ENCODE measurements at places on chromosomes 16 and 17.

DNA sequence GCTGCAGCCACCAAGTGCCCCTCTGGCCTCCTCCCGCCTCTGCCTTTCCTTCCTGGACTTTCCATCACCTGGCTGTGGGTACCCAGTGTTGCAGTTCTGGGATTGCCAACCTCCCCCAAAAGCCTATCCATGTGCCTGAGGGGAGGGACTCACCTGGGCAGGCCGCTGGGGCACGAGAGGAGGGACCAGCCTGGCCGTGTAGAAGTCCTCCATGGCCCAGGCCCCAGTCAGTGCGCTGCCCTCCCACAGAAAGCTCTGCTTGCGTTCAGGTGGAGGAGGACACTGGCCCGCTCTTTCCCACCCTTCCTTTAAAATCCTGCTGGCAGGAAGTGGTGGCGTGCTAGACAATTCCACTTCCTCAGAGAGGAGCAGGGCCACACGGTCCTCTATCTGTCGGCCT, 14.2 kb downstream of the SLX4 start:
- no peak for DNase-seq

DNA sequence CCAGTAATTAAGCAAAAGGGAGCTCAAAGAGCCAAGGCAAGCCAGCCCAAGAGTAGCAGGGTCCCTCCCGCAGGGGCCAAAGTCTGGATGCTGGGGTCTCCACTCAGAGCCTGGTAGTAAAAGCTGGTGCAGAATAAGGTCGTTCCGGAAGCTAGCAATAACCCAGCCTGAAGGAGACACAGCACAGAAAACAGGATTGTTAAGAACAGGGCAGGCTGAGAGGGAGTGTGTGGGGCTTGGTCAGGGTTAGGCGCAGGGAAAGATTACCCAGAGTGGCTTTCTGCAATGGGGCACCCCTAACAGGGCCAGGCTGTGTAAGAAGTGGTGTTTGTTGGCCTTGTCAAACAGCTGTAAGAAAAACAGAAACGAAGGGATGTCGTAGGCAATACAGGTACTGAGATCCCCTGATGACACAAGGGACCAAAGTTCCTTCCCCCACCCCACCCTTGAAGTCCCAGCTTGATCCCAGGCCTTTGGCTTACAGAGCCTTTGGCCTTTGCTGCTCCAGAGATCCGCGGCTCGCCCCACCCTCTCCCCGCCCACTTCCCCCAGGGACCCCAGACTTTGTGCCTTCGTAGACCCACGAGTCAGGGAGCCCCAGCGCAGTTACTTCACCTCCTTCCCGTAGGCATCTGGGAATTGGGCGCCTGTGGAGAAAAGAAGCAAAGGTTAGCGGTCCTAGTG, 712 bp downstream of the TMEM256 start:
- no peak for DNase-seq

GRCh38 chr16:53224951-53225533, 170.3 kb downstream of the CHD9 start:
- DNase-seq = no peak

DNA sequence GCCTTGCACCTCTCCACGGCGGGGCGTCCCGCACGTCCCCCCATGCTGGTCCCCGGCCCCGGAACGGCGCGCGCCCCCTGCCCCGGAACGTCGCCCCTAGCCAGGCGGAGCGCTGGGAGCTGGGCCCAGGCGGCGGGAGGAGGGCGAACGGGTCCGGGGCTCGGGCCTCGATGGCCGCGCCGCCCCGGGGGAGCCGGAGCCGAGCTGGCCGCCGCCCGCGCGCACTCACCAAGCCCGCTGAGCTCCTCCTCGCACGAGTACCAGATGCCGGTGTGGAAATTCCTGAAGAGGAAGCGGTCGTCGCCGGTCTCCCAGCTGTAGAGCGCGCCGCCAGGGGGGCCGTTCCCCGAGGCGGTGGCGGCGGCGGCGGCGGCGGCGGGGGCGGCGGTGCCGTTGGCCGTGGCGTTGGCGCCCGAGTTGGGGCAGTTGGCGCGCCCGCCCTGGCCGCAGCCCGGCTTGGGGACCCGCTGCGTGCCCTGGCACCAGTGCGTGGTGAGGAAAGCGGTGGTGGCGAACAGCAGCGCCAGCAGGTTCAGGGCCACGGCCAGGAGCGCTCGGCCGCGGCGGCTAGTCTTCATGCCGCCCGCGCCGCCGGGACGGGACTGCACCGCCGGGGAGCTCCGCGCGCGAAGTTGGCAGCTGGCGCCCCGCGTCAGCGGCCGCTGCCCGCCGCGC, 530 bp downstream of the GSG1L start:
- no peak for DNase-seq

GRCh38 chr17:77570565-77570898, 388.0 kb upstream of the TNRC6C start:
- DNase-seq = no peak

GRCh38 chr16:53982631-53983042, 278.7 kb downstream of the FTO start:
- DNase-seq = no peak

DNA sequence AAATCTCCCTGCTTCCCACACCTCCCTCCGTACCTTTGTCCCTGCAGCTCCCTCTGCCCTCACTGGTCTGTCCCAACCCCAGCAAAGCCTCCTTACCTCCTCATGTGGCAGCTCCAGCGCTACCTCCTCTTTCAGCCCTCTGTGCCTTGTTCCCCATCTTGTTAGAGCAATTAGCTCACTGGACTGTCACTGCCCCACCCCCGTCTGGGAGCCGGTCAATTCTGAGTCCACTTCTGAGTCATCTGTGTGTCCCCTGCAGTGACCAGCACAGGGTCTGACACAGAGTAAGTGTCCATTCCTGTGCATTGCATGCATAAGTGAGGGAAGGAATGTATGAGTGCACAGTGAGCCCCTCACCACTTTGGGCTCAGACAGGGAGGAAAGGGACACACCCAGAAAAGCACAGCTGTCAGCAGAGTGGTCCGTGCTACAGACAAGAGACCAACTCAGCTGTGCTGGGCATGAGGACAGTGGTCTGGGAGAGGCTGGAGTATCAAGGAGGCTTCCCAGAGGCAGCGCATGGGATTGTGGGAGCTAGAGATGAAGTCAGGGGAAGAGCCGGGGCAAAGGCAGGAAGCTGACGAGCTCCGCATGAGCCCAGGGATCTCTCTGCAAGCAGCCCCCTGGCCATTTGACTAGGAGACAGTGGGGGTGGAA, 45.9 kb downstream of the PITPNM3 start:
- no peak for DNase-seq

DNA sequence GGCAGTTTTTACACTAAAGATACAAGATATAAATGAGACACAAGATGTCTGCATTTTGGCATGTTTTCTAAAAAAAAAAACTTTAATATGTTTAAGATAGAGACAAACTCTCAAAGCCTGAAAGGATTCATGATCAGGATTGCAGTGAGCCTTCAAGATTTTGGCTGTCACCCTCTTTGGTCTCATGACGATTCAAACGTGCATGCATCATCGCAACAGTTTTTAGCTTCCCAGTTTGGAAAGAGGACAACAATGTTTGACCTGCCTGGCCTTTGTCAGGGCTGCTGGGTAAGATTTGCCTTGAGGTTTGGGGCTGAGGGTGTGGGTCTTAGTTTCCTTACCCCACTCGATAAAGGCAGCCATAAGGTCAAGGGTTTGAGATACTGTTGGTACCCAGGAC, 134.1 kb downstream of the RGS9 start:
- no peak for DNase-seq

DNA sequence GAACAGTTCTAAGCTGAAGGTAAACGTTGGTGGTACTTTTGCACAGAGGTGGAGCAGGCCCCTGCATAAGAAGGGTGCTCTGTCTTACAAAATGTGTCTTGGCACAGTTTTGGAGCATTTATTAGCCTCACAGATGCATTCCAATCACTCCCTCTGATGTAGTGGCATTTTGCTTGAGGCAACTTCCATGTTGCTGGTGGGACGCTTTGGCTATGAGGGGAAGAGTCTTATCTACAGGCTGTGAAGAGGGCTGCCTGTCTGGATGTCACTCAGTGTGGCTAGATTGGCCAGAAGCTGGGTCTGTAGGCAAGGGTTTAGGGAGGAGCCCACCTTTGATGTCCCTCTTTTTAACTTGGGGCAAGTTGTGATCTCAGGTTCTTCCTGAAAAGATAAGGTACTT, 2.6 kb upstream of the RARA start:
- no peak for DNase-seq

DNA sequence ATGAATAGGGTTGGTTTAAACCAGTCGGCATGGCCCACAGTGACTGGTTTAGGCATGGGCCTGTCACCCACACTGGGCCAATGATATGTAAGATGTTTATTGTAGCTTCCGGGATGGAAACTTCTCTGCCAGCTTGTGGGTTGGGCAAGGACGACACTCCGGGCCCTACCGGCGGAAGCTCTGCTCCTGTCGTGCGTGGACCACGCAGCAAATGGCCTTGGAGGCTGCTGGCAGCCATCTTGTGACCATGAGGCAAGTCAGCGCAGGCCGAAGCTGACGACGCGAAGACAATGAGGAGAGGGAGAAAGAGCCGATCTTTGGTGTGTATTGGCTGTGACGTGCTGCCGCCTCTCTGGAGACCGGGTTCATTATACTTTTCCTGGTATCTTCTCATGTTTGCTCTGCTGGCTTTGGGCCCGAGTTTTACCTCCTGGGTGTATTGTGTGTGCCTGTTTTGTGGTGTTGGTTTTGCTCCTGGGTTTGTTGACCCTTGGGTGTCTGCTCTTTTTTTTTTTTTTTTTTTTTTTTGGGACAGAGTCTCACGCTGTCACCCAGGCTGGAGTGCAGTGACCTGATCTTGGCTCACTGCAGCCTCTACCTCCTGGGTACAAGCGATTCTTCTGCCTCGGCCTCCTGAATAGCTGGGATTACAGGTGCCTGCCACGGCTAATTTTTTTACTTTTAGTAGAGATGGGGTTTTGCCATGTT, 15.4 kb downstream of the SLC25A10 start:
- DNase-seq = no peak

- DNase-seq = no peak
These were observed at the start of gene KCNG4 for GRCh38 chr16:84239909-84240308. Gene KCNG4, minus strand, starts transcription at chr16:84240012. Its CDS starts 2,527 bp downstream, at chr16:84237485.

GRCh38 chr16:3859889-3860288, 20.6 kb downstream of the CREBBP start:
- DNase-seq = no peak

GRCh38 chr16:15972046-15972868, 22.8 kb downstream of the ABCC1 start:
- DNase-seq = no peak

GRCh38 chr17:81440511-81441244, 45.4 kb downstream of the BAHCC1 start:
- DNase-seq = peak; percentile 80

GRCh38 chr17:64694207-64694606, 32.1 kb upstream of the SMURF2 start:
- DNase-seq = no peak

- no peak for DNase-seq
These were observed at the start of gene SCNN1G for GRCh38 chr16:23182679-23183542. Gene SCNN1G, plus strand, starts transcription at chr16:23182745. Its CDS starts 3,527 bp downstream, at chr16:23186272.

DNA sequence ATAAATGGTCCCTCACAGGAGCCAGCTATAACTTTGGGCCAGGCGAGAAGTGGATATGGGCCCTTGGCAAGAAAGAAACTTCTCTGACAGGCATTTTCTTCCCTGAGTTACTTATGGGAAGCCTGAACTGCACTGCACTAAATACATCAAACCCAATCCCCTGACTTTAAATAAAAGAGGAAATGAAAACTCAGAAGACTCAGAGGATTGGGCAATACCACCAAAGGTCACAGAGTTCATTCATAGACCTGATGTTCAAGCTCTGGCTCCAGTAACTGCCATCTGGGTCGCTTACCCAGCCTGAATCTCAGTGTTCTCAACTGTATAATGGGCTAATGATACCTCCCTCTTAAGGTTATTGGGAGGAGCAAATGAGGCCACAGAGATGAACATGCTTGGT, 815 bp downstream of the KRT35 start:
- DNase-seq = no peak

GRCh38 chr17:47290870-47291241, 32.9 kb upstream of the EFCAB13 start:
- no peak for DNase-seq

DNA sequence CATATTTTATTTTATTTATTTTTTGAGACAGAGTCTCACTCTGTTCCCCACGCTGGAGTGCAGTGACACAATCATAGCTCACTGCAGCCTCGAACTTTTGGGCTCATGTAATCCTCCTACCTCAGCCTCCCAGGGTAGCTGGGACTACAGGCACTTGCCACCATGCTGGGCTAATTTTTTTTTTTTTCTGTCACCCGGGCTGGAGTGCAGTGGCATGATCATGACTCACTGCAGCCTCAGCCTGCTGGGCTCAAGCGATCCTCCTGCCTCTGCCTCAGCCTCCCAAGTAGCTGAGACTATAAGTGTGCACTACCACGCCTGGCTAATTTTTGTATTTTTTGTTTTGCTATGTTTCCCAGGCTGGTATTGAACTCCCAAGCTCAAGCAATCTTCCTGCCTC, 17.1 kb downstream of the UNC45B start:
- DNase-seq = no peak

GRCh38 chr16:22184615-22184968, 21.5 kb upstream of the EEF2K start:
- DNase-seq = no peak

- DNase-seq = peak; percentile 17
These were observed 486 bp upstream of the WSB1 start for GRCh38 chr17:27293359-27293897.

- DNase-seq = no peak
These were observed 507.7 kb downstream of the MAF start for GRCh38 chr16:79092846-79093245.

DNA sequence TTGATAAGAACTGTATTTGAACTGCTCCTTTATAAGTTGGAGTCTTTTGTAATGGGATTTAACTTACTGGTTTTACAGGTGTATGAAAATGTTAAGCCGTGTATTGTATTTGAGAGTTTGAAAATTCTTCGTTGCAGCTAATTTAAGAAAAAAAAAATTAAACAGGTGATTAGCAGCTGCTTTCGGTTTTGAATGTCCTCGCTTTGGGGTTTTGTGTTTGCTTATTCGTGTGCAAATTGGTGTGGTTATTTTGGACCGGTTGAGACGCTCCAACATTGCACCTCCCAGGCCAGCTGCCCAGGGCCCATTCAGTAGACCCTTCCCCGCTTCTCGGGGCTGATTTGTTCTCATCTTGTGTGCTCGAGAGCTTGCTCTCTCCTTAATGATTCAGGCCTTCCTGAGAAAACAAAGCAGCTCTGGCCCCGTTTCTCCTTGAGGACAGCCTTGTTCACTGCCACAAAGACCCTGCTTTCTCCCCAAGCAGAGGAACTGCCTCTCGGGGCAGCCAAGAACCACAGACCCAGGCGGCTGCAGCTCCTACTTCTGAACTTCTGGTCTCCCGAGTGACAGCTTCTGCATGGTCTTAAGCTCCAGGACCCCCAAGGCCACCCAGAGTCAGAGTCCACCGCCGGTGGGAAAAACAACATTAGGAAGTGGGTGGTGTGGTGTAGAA, 100.5 kb downstream of the MSI2 start:
- DNase-seq = no peak

- no peak for DNase-seq
These were observed 14.9 kb downstream of the RBFOX3 start for GRCh38 chr17:79595921-79596320.

Data from SK-N-DZ (cell line).